ENCODE measurements at places on chromosomes 1 and 21.

DNA sequence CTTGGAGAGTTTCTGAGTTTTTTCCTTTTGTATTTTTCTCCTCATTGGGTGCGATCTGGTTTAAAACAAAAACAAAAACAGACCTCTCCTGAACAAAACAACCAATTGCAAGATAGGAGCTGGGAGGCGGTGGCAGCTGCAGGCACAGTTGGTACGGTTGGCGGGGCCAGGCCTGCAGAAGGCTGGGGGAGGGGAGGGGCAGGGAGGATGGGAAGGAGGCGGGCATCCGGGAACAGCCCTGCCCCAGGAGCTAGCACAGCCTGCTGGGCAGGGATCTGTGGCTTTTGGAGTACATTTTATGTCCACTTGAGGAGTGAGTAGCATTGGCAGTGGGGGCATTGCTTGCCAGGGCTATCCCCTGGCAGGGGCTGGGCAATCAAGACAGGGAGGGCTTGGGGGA, 5.2 kb downstream of the CAPN9 start:
- DNase-seq: peak; percentile 45

DNA sequence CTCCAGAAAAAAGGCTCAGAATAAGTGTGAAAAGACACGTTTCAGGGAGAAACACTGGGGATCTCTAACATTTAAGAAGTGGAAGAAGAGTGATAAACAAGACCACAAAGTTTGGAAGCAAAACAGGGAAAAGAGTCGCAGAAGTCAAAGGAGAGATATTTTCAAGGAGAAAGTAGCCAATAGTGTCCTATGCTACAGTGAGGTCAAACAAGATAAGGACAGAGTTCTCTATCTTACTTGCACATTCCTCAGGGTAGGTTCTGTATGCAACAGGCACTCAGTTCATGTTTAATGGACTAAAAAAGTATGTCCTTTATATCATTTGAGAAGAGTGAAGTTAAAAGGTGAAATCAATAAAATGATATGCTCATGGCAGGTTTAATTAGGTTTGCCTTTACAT, 13.8 kb upstream of the EDEM3 start:
- DNase-seq: no peak

DNA sequence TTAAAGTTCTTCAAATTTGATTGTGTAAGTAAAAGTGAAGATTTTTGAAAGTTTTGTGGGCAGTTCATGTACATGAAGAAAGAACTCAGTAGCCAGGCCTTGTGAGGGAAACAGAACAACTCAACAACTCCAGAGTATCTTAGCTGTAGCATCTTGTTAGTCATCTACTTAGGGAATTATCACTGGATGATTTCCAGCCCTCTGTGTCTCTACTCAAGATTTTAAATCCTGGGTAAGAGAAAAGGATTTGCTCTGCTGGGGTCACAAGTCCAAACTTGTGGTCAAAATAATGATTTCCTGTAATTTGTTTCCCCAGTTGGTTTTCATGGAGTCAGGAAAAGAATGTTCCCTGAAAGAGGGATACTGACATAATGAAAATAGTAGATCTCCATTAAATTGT, 8.2 kb downstream of the OR10T2 start:
- DNase-seq: no peak

DNA sequence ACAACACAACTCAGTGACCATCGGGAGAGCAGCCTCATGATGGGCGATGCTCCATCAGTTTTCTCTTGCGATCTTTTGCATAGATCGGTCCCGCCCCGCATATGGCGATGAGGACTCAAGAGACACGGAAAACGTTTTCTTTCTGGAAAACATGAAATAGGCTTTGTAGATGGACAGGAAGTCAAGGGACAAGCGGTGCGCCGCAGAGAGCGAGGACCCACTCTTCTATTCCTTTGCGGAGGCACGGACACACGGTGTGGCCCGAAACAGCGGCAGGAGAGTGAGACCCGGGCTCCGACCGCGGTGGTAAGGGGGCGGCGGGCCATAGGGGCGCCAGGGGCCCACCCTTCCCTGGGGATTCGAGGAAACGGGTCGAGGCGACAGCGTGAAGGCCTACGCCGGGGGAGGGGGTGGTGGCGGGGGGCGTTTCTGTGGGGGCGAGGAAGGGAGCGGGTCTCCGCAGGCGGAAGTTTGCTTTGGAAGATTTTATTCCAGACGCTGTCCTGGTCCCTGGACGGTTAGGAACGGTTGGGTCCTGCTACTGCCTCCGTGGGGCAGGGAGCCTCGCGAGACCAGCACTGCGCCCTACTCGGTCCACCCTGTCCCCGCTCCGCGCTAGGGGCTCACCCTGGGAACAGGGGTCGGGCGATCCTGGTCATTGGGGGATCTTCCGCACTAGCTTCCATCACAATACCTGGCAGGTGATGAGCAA, 796 bp upstream of the TDRKH start:
- no peak for DNase-seq

- no peak for DNase-seq
Observed at GRCh38 chr1:207336559-207337467, 15.3 kb downstream of the CD55 start.

GRCh38 chr1:218867941-218868626, 305.6 kb upstream of the LYPLAL1 start:
- DNase-seq: no peak

GRCh38 chr1:230978491-230979388, at the start of the genes ARV1 and TTC13:
Gene ARV1 (plus strand): TSS chr1:230979094. CDS start chr1:230979106, 12 bp downstream.
Gene TTC13 (minus strand): TSS chr1:230978861. CDS start chr1:230978830, 31 bp downstream.
- DNase-seq: peak; percentile 98

- no peak for DNase-seq
Observed at GRCh38 chr1:181583598-181583997, 100.3 kb downstream of the CACNA1E start.

DNA sequence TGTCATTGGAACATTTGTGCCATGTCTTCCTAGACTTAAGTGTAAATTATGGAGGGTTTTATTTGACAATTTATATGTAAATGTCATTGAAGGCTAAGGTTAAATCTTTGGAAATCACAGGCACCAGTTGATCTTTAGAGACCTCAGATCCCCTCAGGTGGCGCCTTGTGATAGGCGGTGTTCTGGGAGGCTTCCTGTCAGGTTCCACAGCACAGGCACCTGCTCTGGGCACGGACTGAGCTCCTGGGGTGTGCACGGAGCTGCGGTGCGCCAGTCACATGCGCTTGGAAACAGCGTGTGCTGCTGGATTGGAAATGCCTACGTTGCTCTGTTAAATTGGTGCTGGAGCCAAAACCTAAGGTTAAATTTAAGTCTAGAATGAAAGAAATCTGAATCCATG, 12.1 kb downstream of the CD46 start:
- DNase-seq: no peak

- DNase-seq: no peak
Observed at GRCh38 chr1:113786069-113786468, 26.2 kb downstream of the RSBN1 start.

DNA sequence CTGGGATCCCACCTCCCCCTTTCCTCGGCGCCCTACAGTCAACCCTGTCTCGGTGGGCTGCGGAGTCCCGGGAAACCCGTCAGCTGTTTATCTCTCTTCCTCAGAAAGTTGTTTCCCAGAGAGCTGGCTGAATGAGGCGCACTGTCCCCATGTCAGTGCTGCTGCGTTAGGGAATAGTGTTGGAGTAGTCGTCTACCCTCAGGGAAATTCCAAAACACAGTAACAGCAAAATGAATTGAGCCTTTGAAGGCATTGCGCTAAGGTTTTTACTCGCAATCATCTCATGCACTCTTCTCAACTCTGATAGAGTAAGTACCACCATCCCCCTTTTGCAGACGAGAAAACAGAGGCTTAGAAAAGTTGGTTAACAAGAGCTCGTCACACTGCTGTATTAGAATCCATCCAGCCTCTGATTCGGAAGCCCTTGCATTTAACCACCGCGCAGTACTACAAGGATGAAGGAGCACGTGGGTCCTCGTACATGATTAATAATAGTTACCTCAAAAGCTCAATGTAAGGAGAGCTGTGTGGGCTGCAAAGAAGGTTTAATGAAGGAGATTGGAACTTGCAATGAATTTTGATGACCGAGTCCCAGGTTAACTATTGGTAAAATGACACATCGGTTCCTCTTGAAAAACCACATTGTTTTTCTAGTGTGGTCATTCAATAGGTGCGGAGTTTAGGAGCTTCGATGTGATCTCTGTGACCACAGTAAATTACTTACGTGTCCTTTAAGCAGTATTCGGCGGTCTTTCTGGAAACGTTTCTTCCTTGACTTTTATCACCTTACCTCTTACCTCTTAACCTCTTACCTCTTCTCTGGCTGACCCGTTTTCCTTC, 788 bp upstream of the EDEM3 start:
- no peak for DNase-seq

GRCh38 chr1:85372683-85373377, 92.1 kb downstream of the DDAH1 start:
- DNase-seq: no peak

DNA sequence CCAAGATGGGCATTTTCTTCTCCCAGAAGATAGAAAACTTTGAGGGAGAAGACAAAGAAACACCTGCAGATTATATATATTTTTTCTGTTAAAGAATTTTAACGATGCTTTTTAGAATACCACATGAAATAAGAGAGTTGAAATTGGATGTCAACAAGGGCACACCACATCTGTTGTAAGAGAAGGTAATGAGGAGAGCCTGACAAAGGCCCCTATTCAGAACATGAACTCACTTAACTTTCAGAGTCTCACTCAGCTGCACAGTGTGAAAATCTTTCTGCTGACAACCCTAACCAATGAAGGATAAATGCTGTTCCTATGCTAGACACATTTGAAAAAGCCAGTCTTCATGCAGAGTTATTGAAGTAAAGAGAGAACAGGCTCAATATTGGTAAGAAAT, 7.3 kb downstream of the KRTAP22-2 start:
- DNase-seq: no peak

GRCh38 chr1:61978796-61979195, 215.9 kb upstream of the L1TD1 start:
- no peak for DNase-seq

DNA sequence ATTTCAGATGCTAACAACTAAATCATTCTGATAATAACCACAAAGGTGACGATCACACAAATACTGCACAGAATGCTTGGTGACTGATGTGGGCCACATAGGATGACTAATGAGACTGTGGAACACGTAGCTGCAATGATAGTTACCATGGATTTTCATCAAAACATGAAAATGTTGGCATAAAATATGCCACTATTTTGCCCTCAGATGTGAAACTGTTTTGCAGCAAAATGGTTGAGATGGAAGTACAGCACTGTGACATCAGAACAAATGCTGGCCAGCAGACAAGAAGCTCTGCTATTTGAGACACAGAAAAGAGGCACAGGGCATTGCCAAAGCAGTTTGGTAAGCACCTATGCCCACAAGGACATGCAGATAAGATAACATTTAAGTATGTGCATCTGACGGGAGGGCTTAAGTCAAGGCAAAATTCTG, 83.8 kb downstream of the NIBAN1 start:
- no peak for DNase-seq

DNA sequence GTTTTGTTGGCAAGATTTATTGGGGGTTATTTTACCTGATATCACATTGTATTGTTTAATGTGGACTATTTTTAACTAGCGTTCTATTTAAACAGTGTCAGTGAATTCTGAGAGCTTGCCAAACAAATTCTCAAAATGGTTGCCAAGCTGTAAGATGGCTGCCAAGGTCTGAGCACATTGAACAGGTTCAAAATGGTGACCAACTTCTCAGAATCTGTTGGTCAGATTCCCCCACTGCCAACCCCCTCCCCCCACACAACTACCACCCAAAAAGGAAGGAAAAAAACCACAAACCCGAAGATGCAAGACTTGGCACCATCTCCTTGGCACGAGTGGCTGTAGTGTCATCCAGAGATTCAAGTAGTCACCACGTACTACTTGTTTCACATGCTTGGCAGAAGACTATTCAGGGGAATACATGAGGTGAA, 159.1 kb downstream of the NFIA start:
- peak; percentile 90 for DNase-seq

GRCh38 chr1:150558761-150559655, 9.8 kb downstream of the ADAMTSL4 start:
- DNase-seq: no peak

GRCh38 chr1:246583056-246583440, 16.8 kb downstream of the CNST start:
- no peak for DNase-seq

DNA sequence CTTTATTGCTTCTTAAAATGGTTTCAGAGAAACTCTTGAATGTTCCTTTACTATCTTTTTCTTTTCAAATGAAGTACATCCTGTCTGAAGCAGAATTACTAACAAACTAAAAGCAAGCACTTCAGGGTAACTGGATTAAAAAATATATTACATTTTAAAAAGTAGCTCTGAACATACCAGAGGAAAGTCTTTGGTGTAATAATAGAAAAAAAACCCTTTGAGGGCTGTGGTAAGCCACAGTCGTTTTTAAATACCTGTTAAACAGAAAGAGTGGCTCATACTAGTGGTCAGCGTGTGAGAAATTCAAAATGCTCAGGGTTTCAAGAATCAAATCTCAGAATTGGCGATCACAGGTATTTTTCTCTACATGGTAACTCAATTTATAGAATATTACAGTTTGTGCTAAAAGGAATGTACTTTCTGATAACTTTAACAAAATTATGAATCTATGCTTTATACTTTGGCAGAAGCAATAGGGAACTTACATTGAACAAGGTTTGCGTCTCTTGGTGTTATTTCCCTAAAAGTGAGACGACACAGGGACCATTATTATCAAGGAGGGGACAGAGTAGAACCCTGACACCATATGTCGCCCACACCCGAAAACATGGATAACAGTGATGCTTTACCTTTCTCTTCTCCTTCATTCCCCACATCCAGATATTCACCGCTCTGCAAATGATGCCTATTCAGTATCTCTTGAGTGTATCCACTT, 97.0 kb upstream of the DPH5 start:
- DNase-seq: no peak

- no peak for DNase-seq
Observed at GRCh38 chr1:101741910-101742309, 254.8 kb downstream of the OLFM3 start.

GRCh38 chr1:245258271-245258920, 103.6 kb downstream of the KIF26B start:
- no peak for DNase-seq
